ENCODE measurements at places on chromosomes 11 and 22.
A peak's percentile ranks its signal among the peaks of the same experiment; 100 is the strongest.

DNA sequence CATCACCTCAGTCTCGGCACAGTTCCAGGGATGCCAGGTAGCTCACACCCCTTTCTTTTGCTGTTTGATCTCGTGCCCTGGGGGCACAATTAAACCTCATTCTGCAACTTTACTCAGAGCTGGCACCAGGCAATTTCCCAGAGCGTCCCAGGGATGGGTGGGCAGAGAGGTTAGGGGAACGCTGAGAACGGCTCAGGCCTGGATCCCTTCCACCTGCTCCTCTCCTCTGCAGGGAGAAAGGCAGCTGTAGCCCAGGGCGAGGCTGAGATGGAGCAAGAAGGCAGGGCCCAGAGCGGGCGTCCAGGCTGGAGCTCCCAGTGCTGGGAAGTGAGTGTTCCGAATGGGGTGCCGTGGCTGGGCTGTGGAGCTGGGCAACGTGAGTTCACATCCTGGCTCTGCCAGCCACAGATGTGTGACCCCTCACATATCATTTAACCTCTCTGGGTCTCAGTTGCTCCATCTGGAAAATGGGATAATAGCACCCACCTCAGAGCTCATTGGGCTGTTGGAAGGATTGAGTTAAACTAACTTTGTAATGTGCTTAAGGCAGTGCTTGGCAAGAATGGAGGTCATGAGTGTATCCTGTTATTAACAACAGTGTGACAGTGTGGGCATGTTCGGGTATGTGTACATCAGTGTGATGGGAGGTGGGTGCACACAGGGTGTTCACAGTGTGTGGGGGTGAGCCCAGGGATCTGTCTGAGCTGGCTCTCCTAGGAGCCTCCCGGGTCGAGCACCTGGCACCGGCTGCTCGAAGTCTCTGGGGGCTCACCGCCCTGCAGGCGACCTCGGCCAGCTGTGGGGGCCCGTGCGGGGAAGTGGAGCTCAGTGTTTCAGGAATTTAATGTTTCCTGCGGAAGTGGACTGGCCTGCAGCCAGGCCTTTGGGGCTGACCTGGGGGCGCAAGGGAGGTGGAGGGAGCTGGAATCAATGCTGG lies 15.5 kb downstream of the OTUB1 start:
- DNase-seq: no peak

DNA sequence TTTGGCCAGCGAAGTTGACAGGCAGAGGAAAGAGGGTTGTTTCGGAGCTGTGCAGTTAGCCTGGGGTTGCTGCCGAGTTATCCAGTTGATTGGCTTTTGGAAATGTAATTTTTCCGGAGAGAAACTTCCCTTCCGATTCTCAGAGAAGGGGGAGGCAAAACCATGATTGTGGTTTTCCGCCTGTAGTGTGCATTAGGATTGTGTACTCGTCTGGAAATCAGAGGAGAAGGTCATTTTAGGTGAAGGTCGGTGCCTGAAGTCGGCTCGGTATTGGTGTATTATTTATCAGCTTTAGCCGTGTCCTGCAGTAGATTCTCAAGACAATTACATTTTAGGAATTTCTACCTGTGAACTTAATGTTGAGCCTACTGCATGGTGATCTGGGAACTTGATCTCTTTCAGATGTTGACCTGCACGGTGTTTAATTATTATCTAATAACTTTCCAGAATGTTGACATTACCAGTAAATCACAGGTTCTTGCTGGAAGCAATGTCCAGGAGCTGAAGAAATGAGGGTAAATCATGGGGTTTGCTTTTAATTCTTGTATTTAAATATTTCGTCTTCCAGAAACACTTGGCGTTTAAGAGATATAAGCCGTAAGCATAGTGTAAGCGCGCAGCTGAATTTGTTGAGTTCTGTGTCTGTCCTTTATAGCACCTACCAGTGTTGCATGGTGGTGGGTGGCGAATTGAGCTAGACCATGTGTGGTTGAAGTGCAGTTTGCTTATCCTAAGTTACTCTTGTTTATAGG lies 1.3 kb downstream of the ARHGEF12 start:
- no peak for DNase-seq

DNA sequence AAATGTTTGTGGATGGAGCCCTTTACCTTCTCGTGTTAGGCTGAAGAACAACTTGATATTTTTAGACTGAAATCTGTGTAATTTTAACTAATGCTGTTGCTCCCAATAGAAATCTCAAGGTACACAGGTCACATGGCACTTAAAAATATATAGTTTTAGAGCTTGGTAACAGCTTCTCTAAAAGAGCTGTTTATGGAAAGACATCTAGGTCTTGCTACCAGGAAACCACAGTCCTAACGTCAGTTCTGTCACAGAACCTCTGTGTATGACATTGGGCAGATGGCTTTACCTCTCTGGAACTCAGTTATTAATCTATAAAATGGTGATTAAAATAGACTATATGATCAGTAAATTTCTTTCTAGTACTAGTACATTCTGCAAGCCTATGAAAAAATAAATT lies 35.4 kb downstream of the PAK1 start:
- DNase-seq: no peak

DNA sequence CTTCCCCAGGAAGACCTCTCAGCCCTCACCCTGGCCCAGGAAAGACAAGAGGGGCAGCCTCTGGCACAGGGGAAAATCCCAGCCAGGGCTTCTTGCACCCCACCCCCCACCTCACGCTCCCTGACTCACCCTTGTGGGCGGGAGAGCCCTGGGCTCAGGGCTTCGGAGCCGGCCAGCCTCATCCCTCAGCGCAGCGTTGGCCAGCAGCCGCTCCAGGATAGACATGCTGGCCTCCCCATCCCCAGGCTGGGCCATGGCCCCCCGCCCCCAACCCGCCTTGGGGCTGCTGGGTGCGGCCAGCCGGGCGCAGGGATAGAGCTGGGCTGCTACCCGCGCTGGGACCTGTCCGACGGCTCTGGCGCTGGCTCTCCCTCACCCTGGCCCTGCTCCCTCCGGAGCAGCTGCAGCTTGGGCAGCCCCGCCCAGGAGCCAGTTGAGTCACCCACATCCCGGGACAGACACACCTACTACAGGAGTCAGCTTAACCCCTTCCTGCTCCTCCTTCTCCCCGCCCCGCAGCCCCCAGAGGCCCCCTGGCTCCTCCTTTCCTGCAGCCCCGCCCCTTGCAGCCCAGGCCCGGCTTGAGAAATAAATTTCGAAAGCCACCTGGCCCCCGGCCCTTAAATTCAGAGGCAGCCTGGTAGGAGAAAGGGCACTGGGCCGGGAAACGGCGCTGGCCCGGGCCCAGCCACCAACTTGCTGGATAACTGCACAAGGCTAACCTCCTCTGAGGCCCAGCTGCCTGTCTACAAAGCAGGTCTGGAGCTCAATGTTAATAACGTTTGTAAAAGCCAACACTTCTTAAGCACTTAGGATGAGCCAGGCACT lies 13.4 kb downstream of the TNKS1BP1 start:
- DNase-seq: peak; percentile 85

DNA sequence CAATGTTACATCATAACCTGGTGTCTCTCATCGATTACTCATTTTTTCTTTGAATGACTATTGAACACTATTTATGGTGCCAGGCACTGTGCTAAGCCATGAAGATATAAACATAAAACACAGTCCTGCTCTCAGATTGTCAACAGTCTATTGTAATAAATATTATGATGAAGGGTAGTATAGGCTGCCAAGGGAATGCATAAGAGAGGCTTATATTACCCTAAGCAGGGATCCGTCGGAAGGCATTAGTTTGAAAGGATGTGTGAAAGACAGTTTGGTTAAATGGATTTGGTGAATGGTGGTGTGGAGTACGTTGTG lies 7.2 kb upstream of the CCDC90B start:
- no peak for DNase-seq

GRCh38 chr22:35984183-35985175 lies 44.1 kb downstream of the RBFOX2 start:
- no peak for DNase-seq

- DNase-seq: peak; percentile 47
These were observed 2.2 kb downstream of the PAK1 start for GRCh38 chr11:77471558-77472193.

DNA sequence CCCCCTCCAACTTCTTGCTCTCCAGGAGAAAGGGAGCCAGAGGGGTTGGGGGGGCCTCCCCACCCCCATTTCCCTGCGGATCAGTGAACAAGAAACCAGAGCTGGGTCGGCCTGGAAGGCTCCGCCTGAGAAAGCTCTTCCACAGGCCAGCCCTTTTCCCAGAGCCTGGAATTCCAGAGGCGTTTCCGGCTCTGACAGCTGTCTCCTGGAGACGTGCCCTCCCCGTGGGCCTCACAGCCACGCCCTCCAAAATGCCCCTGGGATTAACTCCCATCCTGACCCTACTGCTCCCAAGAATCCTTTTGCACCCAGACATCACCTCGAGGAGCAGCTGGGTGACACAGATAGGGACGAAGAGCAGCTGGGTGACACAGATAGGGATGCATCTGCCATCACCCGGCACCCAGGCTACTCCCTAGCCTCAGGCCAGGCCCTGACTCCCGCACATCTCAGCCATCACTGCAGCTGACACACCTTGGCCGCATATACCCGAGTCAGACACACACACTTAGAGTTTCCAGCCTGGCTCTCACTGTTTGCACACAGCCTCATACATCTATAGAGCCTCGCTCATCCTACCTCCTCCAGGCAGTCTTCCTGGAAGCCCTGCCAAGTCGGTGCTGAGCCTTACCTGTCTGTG lies 7.6 kb upstream of the CDC42EP1 start:
- no peak for DNase-seq

DNA sequence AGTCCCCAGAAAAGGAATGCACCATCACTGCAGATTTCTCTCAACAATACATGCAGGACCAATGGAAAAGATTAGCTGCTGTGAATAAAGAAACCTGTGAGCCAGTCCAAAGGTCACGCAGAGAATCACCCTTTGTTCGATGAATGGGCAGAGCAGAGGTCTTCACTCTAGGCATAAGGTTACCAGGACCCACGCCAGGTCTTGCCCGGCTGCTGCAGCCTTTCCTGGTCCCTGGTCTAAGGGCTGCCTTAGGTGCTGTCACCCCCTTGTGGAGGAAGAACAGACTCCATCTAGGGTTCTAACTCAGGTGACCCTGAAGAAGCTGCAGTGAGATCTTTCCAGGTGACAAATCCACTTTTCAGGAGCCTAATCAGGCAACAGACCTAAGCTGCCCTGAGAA lies 29.0 kb upstream of the NAP1L4 start:
- peak; percentile 31 for DNase-seq

DNA sequence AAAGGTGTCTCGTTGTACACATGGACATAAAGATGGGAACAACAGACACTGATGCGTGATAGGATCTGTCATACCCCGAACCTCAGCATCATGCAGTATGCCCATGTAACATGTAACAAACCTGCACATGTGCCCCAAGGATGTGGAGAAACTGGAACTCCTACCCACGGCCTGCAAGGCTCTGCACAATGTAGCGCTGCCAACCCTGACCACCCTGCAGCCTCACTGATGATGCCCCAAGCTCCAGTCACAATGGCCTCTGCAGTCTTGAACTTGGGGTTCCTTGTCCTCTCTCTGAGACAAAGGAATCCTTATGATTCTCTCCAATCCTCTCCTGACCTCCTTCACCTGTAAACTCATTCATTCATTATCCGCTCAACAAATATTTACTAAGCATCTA lies 14.2 kb downstream of the LMO1 start:
- DNase-seq: no peak

GRCh38 chr22:39655831-39656230 lies 85.3 kb downstream of the CACNA1I start:
- DNase-seq: no peak

DNA sequence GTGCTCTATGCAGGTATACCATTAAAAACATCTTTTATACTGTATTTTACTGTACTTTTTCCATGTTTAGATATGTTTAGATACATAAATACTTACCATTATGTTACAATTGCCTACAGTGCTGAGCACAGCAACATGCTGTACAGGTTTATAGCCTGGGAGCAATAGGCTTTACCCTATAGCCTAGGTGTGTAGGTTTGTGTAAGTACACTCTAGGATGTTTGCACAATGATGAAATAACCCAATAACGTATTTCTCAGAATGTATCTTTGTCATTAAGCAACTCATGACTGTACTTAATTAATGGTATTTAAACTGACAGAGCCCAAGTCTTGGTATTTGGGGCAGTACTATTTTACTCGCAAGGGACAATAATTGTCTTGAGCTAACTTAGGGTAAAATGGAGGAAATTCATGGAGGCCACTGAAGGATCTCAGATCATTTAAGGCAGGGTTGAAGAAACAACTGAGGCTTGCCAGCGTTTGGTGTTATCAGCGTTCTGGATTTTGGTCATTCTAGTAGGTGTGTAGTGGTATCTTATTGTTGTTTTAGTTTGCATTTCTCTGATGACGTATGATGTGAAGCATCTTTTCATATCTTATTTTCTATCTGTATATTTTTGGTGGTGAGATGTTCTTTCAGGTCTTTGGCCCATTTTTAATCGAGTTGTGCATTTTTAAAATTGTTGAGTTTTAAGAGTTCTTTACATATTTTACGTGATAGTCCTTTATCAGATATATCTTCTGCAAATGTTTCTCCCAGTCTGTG lies 42.4 kb downstream of the ADAMTS15 start:
- DNase-seq: no peak

GRCh38 chr11:75576499-75576918 lies 14.5 kb downstream of the SERPINH1 start:
- DNase-seq: peak; percentile 23

DNA sequence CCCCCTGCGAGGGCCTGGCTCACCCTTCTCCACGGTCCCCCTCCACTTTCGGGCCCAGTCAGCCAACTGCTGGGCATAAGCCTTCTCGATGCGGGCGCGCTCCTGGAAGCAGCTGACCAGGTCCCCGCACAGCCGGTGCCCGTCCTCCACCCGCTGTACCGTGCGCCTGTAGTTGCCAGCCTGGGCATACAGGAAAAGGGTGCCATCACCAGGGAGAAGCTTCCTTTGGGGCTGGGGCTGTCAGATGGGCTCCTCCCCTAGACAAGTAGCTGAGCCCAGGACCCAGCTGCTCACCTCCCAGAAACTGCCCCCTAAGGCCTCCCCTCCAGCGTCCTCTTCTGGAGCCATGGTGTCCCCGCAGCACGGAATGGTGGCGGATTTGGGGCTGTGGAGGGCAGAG lies 3.9 kb downstream of the PACSIN3 start:
- no peak for DNase-seq

- DNase-seq: no peak
These were observed 203.4 kb downstream of the TBC1D22A start for GRCh38 chr22:46965555-46966494.

GRCh38 chr11:134505125-134505524 lies 93.1 kb upstream of the B3GAT1 start:
- no peak for DNase-seq

GRCh38 chr11:18223591-18224387 lies 12.8 kb downstream of the SAA4 start:
- no peak for DNase-seq

All from activated CD4-positive, alpha-beta T cell treated with anti-CD3 and anti-CD28 coated beads for 48 hours (primary cell).